ENCODE measurements at places on chromosomes 5 and 9.

GRCh38 chr5:154286557-154286956 lies 96.0 kb downstream of the GALNT10 start:
- DNase-seq = no peak

GRCh38 chr9:69131682-69132081 lies 42.4 kb upstream of the TJP2 start:
- no peak for DNase-seq

DNA sequence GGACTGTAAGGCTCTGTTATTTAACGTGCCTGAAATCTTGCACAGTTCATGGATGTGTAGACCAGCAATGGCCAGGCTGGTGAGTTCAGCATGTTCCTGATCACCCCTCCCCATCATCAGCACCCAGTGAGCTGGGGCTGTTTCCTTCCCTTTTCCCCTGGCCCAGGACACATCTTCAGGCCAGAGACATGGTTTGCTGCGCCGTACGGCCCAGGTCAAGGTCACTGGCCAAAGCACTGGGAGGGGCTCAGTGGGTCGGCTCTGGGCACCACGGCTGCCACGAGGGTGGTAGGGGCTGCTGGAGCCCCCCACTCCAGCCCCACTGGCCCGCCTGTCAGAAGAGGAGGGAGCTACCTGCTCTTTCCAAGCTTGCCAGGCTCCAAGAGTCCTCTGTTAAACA lies 55.9 kb downstream of the SEMA4D start:
- no peak for DNase-seq

DNA sequence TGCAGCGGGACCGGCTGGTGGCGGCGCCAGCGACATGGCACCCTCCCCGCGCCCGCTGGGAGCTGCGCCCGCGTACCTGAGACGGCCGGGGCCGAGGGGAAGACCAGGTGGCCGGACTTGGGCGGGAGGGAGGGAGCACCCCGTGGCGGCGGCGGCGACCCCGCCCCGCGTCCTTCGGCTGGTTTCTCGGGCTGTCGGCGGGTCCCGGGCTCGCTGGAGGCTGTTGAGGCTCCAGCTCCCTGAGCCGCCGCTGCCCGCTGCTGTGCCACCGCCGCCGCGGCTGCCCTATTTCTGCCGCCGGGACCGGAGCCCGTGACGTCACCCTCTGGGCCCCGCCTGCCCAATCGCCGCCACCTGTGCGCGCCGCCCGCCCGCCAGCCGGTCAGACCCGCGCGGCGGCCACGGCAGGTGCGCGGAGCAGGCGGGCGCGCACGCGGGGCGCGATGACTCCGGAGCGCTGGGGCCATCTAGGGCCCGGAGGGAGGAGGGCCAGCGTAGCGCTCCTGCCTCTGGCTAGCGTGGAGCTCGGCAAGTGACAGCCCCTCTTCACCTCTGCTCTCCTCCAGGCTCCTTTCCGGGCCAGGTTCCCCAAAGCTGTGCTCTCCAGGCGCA lies at the start of gene FSTL4:
TSS of gene FSTL4 (minus strand) at position 293 of the 612 bp plus-strand sequence.
- peak; percentile 57 for DNase-seq

GRCh38 chr5:156505101-156505500 lies 178.1 kb downstream of the SGCD start:
- DNase-seq = no peak

GRCh38 chr9:27367175-27367798 lies 70.3 kb upstream of the EQTN start:
- no peak for DNase-seq

- DNase-seq = no peak
These were observed 27.8 kb upstream of the LAMC3 start for GRCh38 chr9:130981002-130981755.

- DNase-seq = no peak
These were observed 101.3 kb downstream of the PAM start for GRCh38 chr5:102856389-102856777.

GRCh38 chr9:78856144-78856543 lies 559.2 kb downstream of the PSAT1 start:
- no peak for DNase-seq

- DNase-seq = no peak
These were observed 300 bp upstream of the SVEP1 start for GRCh38 chr9:110579862-110580219.

DNA sequence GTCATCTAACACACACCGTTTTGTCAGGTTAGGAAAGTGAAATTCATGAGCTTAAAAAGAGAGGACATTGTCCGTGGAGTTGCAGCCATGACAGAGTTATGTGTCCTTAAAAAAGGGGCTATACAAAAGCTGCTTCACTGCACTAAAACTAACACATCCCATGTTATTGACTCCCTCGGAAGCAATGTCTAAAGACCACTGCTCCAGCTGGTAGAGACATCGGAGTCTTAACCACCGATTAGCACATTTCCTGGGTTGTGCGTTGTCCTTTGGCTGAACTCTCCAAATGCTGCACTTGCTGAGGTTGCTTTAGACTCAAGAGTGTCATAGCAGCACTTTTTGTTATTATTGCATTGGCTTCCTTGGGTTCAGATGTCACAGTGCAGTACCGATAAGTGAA lies 128.3 kb upstream of the C9orf72 start:
- no peak for DNase-seq

DNA sequence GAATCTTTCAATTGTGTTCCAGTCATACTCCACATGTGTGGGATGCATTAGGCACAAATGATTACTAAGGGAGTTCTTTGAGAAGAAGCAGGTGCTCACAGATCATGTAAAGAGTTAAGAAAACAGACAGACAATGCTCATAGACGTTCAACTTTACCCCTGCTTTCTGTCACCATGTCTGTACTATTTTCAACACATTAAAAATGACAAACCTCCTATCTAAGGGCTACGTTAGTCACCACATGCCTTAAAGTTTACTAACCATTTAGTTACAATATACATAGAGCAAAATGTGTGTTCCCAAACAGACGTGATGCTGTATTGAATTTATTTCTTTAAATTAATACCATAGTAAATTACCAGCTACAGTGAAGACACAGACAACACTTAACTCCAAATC lies 435.9 kb downstream of the HCN1 start:
- DNase-seq = no peak

DNA sequence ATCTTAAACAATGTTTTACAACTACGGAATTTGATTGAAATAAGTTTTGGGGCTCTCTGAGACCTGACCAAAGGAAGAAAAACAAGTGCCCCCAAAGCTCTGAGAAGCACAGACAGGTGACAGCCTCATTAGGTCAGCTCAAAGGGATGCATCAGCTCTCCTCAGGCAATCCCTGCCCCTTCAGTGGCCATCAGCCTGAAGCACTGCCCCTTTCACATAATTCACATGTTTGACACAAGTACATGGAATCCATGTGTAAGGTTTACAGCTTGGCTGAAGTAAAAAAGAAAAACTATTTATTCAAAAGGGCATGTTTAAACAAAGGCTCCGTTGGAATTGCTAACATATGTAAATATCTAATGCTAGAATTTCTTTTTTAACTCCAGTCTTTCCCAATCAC lies 56.3 kb downstream of the TSSK1B start:
- no peak for DNase-seq

DNA sequence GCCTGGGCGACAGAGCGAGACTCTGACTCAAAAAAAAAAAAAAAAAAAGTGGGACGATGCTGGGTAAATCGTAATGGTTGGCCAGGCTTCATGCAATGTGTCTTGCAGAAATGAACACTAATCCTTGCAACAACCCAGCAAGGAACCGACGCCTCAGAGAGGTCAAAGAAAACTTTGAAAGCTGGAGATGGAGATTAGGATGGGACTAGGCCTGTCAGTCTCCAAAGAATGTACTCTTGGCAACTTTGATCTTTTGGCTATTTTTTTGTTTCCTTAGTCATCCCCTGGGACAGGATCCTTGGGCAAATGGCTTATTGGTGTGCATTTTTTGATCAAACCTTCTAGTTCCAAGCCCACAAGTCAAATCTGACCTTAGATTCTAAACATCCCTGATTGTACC lies 10.6 kb upstream of the PWWP2A start:
- DNase-seq = no peak

GRCh38 chr9:35813434-35814105 lies 1.3 kb downstream of the HINT2 start:
- no peak for DNase-seq

DNA sequence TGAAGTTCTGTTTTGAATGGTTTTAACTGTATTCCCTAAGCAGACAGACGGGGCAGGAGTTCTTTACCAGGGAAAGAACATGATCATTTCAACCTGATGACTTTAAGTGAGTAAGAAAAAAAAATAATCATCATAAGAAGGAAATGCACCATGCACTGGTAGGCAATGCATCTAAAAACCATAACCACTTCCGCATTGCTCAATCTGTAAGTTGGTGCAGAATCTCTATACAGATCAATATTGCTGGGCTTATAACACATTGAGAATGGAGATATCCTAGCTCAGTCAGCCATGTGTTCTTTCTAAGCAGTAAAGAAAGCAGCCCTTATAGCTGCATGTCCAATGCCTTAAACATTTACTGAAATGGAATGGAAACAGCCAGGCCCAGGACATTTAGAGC lies 407.1 kb upstream of the DMAC1 start:
- no peak for DNase-seq

DNA sequence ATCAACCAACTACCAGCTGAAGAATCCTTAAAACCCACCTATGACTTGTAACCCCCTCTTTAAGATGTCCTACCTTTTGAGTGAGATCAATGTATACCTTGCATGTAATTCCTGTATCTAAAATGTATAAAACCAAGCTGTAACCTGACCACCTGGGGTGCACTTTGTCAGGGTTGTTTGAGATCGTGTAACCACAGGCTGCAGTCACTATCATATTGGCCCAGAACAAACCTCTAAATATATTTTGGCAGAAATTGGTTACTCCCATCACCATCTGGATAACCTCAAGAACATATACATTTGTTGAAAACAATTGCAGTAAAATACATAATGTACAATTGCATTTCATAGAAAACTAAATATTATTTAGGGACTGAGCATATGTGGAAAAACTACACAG lies 8.4 kb downstream of the CARNMT1 start:
- no peak for DNase-seq

DNA sequence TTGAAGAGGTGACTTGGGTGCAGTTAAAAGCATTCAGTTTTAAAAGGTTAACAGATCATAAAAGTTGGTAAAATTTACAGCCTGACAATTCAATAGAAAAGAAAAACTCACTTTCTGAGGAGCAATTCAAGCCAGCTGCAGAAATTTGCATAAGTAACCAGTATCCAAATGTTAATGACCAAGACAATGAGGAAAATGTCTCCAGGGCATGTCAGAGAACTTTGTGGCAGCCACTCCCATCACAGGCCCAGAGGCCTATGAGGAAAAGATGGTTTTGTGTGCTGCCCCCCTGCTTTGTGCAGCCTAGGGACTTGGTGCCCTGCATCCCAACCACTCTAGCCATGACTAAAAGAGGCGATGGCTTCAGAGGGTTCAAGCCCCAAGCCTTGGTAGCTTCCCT lies 1406.5 kb upstream of the ACO1 start:
- no peak for DNase-seq

DNA sequence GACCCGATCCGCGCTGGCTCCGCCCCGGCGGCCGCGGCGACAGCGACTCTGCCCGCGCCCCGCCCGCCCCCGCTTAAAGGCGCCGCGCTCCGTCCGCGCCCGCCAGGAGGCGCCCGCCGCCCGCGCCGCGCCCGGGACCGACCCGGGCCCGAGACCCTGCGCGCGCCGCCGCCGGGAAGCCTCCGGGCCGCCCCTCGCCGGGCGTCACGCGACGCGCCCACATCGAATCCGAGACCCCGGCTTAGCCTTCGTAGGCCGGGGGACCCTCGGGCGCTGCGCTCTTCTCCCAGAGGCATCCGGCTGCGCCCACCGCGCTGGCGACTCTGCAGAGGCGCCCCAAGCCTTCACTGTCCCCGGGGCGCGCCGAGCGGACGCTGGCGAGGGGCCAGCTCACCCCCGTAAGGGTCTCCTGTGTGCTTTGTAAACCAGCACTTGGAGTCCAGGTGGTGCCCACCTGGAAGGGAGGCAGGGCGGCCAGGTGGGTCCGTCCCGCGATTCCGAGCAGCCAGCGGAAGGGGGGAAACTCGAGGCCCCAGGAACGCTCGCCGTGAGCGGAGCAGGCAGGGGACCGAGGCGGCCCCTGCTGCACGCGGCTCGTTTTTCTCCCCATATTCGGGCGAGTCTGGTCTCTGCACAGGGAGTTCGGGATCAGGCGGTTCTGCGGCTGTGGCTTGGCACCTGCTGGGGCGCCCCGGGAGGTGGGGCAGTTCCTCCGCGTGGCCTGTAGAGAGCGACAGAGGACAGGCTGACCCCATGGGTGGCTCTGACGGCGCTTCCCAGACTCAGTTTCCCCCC lies 423 bp upstream of the ABCA2 start:
- DNase-seq = peak; percentile 82

- DNase-seq = peak; percentile 85
These were observed at the start of gene TNFAIP8 for GRCh38 chr5:119355685-119356611. Gene TNFAIP8 (plus strand): TSS chr5:119356019. CDS start chr5:119356091, 72 bp downstream.

DNA sequence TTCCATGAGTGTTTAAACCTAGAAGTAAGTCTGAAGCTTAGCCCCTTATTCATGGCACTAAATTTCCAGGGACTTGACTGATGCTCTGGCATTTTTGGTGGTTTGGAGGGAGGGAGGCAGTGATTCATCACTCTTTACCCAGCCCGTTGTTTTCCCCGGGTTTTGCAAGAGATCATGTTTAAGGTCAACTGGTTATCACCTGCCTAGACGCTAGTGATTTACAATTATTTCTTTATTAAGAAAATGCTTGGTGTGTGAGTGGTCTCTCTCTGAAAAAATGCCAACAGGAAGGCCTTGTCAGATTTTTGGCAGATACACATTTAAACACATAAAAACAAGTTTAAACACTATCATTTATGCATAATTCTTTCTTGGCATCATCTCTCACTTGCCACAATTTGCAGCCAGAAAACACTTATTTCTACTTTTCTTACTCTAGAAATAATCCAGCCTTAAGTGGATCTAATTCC lies 737.9 kb upstream of the ZNF608 start:
- no peak for DNase-seq

DNA sequence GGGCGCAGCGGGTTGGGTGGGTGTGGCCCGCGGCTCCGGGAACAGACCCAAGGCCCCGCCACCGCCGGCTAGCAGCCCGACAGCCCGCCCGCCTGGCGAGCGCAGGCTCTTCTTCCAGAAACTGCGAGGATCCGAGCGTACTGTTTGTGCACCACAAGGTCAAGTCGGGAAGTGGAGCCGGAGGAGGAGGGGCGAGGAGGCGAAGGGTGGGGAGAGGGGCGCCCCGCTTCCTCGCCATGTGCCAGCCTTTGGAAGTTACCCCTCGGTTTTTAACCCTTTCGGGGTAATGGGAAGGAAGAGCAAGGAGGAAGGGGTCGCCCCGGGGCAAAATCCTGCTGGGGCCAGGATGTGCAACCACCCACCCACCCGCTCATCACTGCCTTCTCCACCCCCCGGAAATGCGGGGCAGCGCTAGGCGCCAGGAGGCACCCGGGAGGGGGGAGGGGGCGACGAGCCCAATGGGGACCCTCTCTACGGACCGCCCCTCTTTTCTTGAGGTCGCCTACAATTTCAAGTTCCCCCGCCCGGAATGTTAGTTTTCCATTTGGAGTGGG lies 1.1 kb upstream of the JADE2 start:
- peak; percentile 83 for DNase-seq

DNA sequence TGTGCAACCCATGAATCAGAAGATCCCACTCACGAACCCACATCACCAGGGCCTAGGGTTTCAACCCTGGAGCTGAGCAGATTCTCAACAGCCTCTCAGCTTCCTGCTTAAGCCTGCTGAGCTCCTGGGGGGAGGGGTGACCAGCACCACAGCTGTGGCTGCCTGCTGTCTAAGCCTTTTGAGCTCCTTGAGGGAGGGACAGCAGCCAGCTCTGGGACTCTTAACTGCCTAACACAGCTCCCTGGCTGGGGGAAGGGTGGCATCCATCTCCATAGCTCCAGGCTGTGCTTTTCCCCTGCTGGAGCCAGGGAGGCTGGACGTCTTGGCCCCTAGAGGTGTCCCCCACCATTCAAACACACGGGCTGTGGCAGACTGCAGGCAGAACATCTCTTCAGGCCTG lies 250.3 kb downstream of the DMAC1 start:
- no peak for DNase-seq
